Upper lobe of right lung (tissue), 1 donor: ENCODE measurements at places on chromosomes 2 and 18. TPM values are rescaled to one million over a fixed set of nuclear protein-coding genes. Genes with fewer than 3 reads are reported as not detected.
A peak's percentile ranks its signal among the peaks of the same experiment; 100 is the strongest.

DNA sequence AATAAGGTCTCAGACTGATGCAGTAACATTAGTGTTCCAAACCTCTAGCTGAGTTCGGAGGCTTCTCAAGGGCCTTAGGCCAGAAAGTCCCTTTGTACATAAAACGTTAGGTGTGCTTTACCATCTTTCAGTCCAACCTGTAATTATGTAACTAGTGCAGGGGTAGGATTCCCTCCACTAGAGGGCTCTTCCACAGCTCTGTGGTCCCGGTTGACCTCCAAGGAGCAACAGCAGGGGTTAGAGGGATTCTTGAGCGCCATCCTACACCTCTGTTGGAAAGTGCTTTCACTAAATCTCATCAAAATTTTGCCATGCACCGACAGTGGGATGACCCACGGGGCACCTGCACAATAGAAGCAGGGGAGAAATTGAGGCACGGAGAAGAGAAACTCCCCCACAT, 155.8 kb upstream of the LRP1B start:
- H3K27ac ChIP-seq: no peak overlapping the region
- no peak for DNase-seq
- no peak overlapping the region for H3K4me3 ChIP-seq
- H3K36me3 ChIP-seq: no peaks in the 10 kb centered on the region
- H3K27me3 ChIP-seq: no peaks in the 10 kb centered on the region
- H3K4me1 ChIP-seq: no peaks in the 10 kb centered on the region

- H3K27me3 ChIP-seq: no peaks in the 10 kb centered on the region
- no peaks in the 10 kb centered on the region for H3K4me1 ChIP-seq
- DNase-seq: no peak
- no peaks in the 10 kb centered on the region for H3K36me3 ChIP-seq
- H3K4me3 ChIP-seq: no peak overlapping the region
- no peak overlapping the region for H3K27ac ChIP-seq
Observed at GRCh38 chr2:79622508-79622907, 109.7 kb downstream of the CTNNA2 start.

DNA sequence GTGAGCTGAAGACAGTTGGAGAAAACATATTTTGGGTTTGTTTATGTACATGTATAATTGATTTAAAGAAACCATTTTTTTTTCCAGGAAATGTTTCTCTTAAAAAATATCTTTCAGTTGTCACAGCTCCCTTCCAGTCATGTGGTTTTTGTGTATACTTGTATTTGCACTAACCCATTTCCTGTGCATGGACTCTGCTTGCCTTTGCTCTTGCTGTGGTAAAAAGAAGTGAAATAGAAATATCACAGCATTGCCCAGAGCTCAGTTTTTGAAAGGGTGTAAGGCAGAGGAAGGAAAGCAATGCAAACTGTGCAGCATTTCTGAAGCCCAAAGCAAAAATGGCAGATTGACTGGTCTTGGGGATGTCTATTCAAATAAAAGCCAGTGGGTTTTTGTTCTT, 10.4 kb upstream of the DOCK10 start:
- no peak overlapping the region for H3K27ac ChIP-seq
- no peaks in the 10 kb centered on the region for H3K4me1 ChIP-seq

The ALLC gene
- total RNA-seq: not detected

The SLC1A4 gene
- total RNA-seq: 12.2 TPM

- H3K36me3 ChIP-seq: no peaks in the 10 kb centered on the region
- H3K4me1 ChIP-seq: no peaks in the 10 kb centered on the region
- H3K27me3 ChIP-seq: peaks cover 60% of the 10 kb centered on the region
- H3K4me3 ChIP-seq: no peak overlapping the region
Observed at GRCh38 chr2:222272446-222273015, 26.3 kb downstream of the PAX3 start.

- DNase-seq: no peak
- no peak overlapping the region for H3K4me3 ChIP-seq
- H3K27ac ChIP-seq: no peak overlapping the region
- H3K36me3 ChIP-seq: no peaks in the 10 kb centered on the region
Observed at GRCh38 chr2:170737406-170737805, 22.3 kb downstream of the SP5 start.

GRCh38 chr2:205089958-205090357, 544.7 kb downstream of the PARD3B start:
- H3K27ac ChIP-seq: no peak overlapping the region
- H3K4me3 ChIP-seq: no peak overlapping the region
- no peaks in the 10 kb centered on the region for H3K27me3 ChIP-seq
- DNase-seq: no peak
- no peaks in the 10 kb centered on the region for H3K36me3 ChIP-seq

The GPC1 gene
- total RNA-seq: 24.8 TPM

DNA sequence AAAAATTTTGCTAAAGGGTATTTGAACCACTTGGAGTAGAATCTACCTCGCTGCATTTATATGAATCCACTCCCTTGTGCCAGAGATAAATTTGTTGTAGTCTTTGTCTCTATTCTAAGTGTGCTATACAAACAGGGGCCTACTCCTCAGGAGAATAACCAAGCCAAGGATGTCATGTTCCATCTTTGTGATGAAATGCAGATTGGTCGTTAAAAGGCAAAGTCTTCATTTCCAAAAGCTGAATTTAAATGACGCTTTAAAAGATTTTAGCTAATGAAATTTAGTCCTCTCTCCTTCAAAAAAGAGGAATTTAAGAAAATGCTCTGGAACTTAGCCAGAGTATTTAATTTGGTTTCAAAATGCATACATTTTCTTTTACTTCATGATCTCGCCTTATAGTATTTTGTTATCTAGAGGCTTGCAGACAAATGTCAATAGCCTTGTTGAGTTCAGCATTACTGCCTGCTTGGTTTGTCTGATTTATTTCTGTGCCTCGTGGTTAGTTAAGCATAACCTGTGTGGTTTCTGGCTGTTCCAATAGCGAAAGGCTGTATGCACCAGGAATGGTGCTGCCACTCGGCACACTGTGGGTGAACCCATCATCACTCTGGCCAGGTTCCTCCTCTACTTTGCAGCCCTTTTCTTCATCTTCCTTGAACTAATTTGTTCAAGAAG, 417.6 kb downstream of the ZNF521 start:
- no peaks in the 10 kb centered on the region for H3K36me3 ChIP-seq
- H3K4me1 ChIP-seq: no peaks in the 10 kb centered on the region
- H3K27ac ChIP-seq: no peak overlapping the region

- no peak overlapping the region for H3K4me3 ChIP-seq
- no peaks in the 10 kb centered on the region for H3K36me3 ChIP-seq
- no peak for DNase-seq
- H3K4me1 ChIP-seq: no peaks in the 10 kb centered on the region
- no peaks in the 10 kb centered on the region for H3K27me3 ChIP-seq
Observed at GRCh38 chr2:174477759-174478158, 9.1 kb downstream of the GPR155 start.

DNA sequence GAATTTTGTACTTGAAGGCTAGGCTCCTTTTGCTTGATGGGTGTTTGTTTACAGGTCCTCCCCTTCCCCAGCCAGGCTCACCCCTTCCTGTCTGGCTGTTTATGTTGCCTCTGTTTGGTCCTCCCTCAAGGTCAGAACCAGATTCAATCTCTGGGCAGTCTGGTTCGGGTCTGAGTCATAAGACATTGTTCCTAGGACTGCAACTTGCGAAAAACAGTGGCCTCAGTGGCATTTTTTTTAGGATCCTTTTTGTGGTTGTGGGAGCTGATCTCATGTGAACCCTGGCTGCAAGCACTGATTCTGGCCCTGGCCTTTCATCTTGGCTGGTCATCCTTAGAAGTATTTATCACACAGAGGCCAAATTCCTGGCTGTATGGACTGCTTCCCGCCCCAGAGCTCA, 370.4 kb downstream of the CLIP4 start:
- H3K27ac ChIP-seq: no peak overlapping the region
- no peaks in the 10 kb centered on the region for H3K27me3 ChIP-seq
- H3K4me1 ChIP-seq: no peaks in the 10 kb centered on the region
- DNase-seq: no peak
- H3K4me3 ChIP-seq: no peak overlapping the region

DNA sequence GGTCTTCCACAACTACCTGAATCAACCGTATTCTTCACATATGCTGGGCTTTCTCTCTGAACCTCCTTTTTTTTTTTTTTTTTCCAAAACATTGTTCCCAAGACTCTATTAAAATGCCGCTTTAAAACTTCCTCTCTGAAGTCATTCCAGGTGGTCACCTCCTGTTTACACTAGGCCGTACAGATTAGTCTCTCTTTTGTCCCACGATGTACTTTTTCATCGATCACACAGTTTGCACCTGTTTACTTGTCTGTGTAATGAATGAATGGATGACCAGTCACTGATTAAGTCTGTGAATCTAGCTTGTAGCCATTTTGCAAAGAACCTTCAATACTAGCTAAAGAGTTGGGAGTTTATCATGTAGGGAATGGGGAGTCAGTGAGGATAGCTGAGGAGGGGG, 16.7 kb upstream of the FAM228A start:
- no peaks in the 10 kb centered on the region for H3K4me1 ChIP-seq
- no peak overlapping the region for H3K4me3 ChIP-seq
- DNase-seq: no peak
- no peak overlapping the region for H3K27ac ChIP-seq
- H3K36me3 ChIP-seq: peaks cover 4% of the 10 kb centered on the region
- no peaks in the 10 kb centered on the region for H3K27me3 ChIP-seq

DNA sequence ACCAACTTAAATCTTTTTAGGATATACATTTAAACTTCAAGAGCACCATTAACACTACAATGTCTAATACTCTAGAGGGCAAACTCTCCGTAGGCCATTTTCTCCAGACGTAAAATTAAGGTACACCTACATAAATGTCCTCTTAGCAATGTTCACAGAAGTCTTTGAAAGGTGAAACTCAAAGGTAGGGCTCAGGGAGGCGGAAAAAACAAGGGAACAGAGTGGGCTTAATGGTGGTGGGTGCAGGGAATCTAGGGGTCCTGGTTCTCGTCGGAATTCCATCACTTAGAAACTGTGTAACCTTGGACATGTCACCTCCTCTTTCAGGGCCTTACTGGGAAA, 668 bp downstream of the NFU1 start:
- H3K4me3 ChIP-seq: peak overlapping the region; percentile 93
- DNase-seq: no peak
- peak overlapping the region; percentile 96 for H3K27ac ChIP-seq
- H3K4me1 ChIP-seq: peaks cover 13% of the 10 kb centered on the region

The SKA1 gene
- total RNA-seq: 0.52 TPM

GRCh38 chr18:41973983-41974382, 18.9 kb downstream of the PIK3C3 start:
- DNase-seq: no peak
- H3K36me3 ChIP-seq: peaks cover 23% of the 10 kb centered on the region
- H3K27ac ChIP-seq: no peak overlapping the region
- H3K4me1 ChIP-seq: no peaks in the 10 kb centered on the region
- no peaks in the 10 kb centered on the region for H3K27me3 ChIP-seq
- H3K4me3 ChIP-seq: no peak overlapping the region

DNA sequence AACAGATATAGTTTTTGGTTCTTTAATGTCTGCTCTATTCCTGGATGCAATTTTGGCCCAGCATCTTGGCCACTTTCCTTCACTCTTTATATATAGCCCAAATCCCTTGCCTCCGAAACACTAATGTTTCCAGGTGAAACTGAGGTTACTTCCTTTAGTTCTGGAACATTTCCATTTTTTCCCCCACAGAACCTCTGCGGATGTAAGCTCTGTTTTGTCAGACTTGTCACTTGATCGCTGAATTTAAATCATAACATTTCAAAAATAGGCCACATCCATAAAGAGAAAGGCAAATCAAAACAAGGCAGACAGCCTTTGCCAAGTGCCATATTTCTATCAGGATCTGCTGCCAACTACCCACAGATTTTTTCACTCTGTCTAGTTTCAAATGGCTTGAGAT, 115.1 kb downstream of the ANKRD44 start:
- H3K4me1 ChIP-seq: peaks cover 59% of the 10 kb centered on the region
- H3K27ac ChIP-seq: peak overlapping the region; percentile 47
- no peak overlapping the region for H3K4me3 ChIP-seq
- no peaks in the 10 kb centered on the region for H3K36me3 ChIP-seq
- no peaks in the 10 kb centered on the region for H3K27me3 ChIP-seq
- no peak for DNase-seq

The CHRNG gene
- total RNA-seq: not detected

GRCh38 chr18:70693246-70693645, 404.4 kb downstream of the SOCS6 start:
- no peaks in the 10 kb centered on the region for H3K36me3 ChIP-seq
- no peak overlapping the region for H3K27ac ChIP-seq
- no peaks in the 10 kb centered on the region for H3K4me1 ChIP-seq
- H3K4me3 ChIP-seq: no peak overlapping the region
- no peak for DNase-seq
